ENCODE measurements at places on chromosomes 6 and 20.

- no peak for DNase-seq
These were observed 130.7 kb upstream of the ARID1B start for GRCh38 chr6:156646496-156646895.

- DNase-seq = no peak
These were observed 63.0 kb upstream of the INSM1 start for GRCh38 chr20:20304942-20305341.

GRCh38 chr6:135318738-135319469 lies 137.8 kb downstream of the MYB start:
- DNase-seq = no peak

DNA sequence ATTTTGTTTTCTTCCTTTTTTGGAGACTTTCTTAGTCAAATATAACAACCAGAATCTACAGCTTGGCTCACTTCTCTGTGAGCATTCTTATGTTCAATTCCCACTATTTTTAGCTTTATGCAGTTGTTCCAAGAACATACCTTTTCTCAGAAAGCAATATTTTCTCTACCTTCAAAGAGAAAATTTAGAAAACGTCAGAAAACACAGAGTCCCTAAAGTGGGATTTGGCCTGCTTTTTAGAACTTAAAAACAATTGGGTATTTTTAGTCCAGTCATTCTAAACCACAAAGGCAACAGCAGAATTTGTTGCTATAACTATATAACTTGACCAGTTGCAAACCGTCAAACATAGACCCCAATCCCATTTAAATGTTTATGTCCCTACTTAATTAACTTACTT lies 133.1 kb downstream of the MOXD1 start:
- no peak for DNase-seq

- no peak for DNase-seq
These were observed 161.1 kb downstream of the EYS start for GRCh38 chr6:65545920-65546319.

DNA sequence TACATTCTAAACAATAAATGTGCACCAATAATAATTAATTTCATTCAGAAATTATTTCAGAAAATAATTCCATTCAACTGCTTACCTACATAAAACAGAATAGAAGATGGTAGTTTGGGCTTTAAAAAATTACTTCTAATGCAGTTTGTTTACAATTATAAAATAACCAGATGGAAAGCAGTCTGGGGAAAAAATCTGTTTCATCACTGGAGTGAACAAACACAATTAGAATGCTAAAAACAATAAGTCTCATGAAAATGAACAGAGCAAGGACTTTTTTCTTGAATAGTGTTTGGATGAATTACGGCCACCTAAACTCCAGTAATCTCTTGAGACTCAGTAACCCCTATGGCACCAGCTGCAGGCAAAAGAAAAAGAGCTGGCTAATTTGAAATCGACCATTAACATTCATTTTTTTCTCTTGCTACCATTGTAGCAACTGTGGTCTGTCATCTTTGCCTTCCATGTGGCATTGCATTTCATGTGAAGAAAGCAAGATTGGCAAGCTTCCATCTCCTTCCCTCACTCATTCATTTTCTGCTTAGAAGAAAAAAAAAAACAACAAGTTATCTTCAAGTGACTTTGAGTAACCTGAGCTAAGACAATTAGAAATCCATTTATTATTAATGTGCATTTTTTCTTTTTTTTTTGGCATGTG lies 88.4 kb upstream of the CEP85L start:
- no peak for DNase-seq

GRCh38 chr6:25685896-25686295 lies 33.9 kb downstream of the SCGN start:
- no peak for DNase-seq

All from activated CD4-positive, alpha-beta T cell treated with anti-CD3 and anti-CD28 coated beads for 24 hours (primary cell).